ENCODE measurements at places on chromosomes 13 and 19.

- DNase-seq, result no peak
Observed at GRCh38 chr13:103006641-103007426, 59.4 kb downstream of the SLC10A2 start.

- peak; percentile 49 for DNase-seq
Observed at GRCh38 chr13:113491418-113491883, 940 bp upstream of the DCUN1D2 start.

GRCh38 chr13:81927347-81927746, 1586.4 kb upstream of the SPRY2 start:
- no peak for DNase-seq

GRCh38 chr13:40779049-40779448, 8.1 kb upstream of the MRPS31 start:
- DNase-seq, result no peak

- no peak for DNase-seq
Observed at GRCh38 chr13:106369858-106370257, 165.6 kb downstream of the EFNB2 start.

DNA sequence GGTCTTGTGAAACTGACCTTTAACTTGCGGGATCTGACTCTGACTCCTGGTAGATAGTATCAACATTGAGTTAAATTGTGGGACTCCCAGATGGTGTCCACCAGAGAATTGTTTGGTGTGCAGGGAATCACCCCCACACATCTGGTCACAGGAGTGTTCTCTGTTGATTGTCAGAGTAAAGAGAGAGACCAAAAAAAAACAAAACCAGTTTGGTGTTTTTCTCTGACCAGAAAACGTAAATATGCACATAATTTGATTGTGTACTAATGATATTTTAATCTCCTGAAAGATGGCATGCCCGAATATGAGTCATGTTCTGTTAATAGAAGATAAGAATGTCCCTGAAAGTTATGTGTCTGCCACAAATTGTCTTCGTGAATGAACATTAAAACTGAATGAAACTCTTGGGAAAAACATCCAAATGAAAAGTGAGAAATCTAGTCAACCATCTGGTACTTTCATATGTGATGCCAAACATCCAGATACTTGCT, 118.5 kb upstream of the GPC6 start:
- DNase-seq, result no peak

DNA sequence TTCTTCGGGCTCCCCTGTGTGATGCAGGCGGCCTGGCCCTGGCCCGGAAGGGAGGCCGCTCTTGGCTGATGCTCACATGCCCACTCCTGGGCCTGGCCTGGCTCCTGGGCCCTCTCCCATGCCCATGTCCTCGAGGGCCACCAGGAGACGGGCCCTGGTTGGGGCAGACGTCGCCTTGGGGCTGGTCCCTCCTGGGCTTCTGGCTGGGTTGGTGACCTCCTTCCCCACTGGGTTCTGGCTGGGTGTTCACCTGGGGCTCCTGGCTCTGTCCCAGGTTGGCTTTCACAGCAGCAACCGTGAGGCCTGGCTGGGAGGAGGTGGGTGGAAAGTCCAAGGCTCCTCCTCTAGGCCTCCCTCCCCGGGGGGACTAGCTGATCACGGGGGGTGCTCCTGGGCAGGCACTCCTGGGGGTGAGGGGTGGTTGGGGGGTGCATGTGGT, 15.5 kb upstream of the SLC7A10 start:
- no peak for DNase-seq

GRCh38 chr13:26500618-26501320, 56.7 kb upstream of the WASF3 start:
- DNase-seq, result no peak
